DMS 273 treated with DMSO at 0.1 percent for 48 hours (cell line): ENCODE measurements at places on chromosomes 12 and 14.

DNA sequence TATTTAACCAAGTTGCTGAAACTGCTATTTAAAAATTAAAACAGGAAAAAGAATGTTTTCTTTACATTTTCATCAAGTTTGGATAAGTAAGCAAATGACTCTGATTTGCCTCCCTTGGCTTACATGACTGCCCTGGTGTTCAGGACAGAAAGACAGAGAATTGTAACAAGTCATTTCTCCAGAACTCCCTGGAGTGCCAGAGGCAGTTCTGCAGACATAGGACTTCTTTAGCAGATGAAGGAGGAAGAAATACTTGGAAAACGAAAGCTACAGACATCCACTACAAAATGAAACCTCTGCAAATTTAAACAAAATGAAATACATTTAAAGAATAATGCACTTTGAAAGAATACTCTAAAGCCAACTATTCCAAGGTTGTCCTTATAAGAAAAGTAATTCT, 253.9 kb downstream of the LRFN5 start:
- DNase-seq, result no peak

GRCh38 chr14:87687420-87687819, 305.6 kb downstream of the GALC start:
- DNase-seq, result no peak

DNA sequence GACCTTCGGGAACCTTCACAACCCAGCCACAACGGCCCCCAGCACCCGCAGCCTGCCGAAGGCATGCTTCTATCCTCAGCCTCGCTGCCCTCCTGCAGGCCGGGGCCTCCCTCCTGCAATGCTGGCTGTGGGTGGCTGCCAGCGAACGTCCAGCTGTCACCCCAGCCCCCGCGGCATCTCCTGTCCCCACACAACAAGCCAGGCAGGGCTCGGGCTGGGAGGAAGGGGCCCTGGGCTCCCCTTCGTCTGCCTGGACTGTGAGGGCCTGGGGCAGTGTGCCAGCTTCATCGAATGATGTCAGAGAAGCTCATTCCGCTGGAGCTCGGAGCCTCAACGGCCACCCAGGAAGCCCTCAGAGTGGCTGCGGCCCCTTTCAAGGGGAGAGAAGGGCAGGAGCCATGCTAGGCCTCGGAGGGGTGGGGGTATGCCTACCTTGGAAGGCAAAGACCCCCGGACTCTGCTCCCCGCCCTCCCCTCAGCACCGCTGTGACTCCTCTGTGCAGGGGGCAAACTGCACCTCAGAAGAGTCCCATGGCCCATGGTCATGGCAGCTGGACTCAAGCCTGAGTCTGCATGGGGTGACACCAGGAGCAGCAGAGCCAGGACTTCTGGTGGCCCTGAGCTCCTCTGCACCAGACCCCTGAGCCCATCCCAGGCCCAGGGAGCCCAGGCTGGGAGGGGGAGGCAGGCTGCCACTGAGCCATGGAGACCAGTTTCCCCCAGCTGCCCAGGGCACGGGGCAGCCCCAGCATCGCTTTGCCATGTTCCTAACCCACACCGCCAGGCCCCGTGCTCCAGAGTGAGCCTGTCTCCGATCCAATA, 24.7 kb upstream of the C14orf180 start:
- DNase-seq, result peak; percentile 6

- no peak for DNase-seq
Measured at GRCh38 chr14:80278293-80279023, 67.2 kb upstream of the DIO2 start.

GRCh38 chr12:108907839-108908351, 28.0 kb downstream of the DAO start:
- DNase-seq, result no peak

GRCh38 chr12:33988197-33988805, 34.0 kb upstream of the ALG10 start:
- DNase-seq, result no peak

- no peak for DNase-seq
Measured at GRCh38 chr12:96493106-96493505, 3.7 kb downstream of the CFAP54 start.

- DNase-seq, result no peak
Measured at GRCh38 chr12:81039231-81039630, 38.6 kb upstream of the ACSS3 start.

- no peak for DNase-seq
Measured at GRCh38 chr12:57160040-57160439, 12.6 kb upstream of the LRP1-AS start.
